ENCODE measurements at places on chromosomes 4 and X.

GRCh38 chr4:168475745-168476144 is 4.5 kb downstream of the DDX60L start:
- no peak for DNase-seq

DNA sequence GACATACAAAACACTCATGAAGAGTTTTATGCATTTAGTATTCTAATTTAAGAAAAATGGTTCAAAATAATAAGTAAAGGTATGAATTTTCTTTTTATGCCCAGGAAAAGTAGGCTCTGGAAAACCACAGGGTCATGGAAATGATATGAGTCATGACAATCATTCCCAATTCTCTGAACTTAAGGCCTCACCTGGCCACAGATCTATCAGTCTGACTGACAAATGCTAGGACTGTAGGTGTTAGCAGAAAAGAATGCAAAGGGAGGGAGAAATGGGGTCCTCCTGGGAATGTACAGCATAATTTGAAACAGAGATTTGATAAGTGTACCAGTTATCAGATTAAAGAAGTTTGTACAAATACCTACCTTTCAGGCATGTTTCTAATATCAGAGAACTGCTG is 270.5 kb upstream of the ARSJ start:
- no peak for DNase-seq

GRCh38 chr4:77538144-77538543 is 67.5 kb upstream of the CXCL13 start:
- no peak for DNase-seq

DNA sequence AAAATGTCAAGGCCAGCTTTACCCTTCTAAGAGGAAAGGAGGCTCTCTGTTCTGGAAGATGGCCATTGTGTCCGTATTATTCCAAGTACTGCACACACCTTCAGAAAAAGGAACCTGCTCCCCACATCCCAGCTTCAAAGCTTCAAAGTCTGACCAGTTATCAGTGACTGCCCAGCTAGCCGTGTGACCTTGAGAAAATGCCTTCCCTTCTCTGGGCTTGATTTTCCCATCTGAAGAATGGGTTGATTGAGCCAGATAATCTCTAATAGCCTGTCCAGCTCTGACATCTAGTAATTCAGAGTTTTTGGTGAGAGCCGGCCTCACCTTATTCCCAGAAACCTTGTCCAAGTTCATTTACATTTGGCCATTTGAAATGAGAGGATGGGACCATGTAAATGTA is 3.0 kb downstream of the LONRF3 start:
- DNase-seq, result no peak

GRCh38 chr4:60780874-60781273 is 419.3 kb upstream of the ADGRL3 start:
- no peak for DNase-seq

- no peak for DNase-seq
Measured at GRCh38 chr4:23060776-23061175, 368.0 kb downstream of the GBA3 start.

GRCh38 chr4:121913667-121914066 is 38.2 kb downstream of the TRPC3 start:
- no peak for DNase-seq

GRCh38 chr4:24850674-24851073 is 55.3 kb downstream of the SOD3 start:
- no peak for DNase-seq

DNA sequence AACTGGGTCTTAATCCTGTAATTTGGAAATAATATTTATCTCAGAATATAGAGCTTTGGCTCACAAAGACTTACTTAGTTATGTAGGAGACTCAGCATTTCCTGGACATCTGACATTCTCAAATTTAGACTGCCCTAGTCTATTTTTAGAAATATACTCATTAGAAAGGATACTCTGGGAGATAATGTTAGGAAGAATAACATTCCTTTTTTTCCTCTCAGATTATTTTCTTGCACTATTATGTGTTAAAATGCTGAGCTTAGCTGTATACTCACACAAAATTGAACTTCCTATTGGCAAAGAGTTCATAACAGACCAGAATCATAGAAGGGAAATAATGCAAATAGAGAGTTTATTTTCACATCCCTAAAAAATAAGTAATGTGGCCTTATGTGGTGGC is 1424.9 kb upstream of the PCDH7 start:
- no peak for DNase-seq

Data from stimulated activated CD4-positive, alpha-beta T cell treated with anti-CD3 and anti-CD28 coated beads, Interleukin-1b, Interleukin-23, amount 100 ng/mL, for 24 hours (primary cell).